ENCODE measurements at places on chromosomes 3 and 15. TPM values are rescaled to one million over a fixed set of nuclear protein-coding genes. Genes with fewer than 3 reads are reported as not detected.

DNA sequence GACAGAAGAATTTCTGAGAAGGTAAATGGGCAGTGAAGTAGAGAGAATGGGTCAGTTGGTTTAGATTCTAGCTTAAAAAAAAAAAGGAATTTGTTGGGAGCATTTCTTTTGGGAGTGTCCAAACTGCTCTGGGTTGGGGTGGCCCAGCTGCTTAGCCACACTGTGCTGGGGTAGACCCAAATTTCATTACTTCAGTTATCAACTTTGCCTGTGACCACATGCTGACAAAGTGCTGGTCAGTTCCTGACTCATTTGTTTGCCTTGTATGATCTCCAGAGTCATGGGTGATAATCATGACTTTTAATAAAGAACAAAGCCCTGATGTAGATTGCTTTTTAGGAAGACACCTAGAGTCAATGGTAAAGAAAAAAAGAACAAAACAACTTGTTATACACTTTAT is 121.5 kb upstream of the FGF7 start:
- peak; percentile 4 for DNase-seq

- DNase-seq, result peak; percentile 83
These were observed 42.9 kb upstream of the TSC22D2 start for GRCh38 chr3:150365132-150365604.

Gene POPDC2
- 0.17 TPM for total RNA-seq

- peak; percentile 67 for DNase-seq
These were observed 72.7 kb downstream of the IL1RAP start for GRCh38 chr3:190586631-190587011.

Gene UPK1B
- total RNA-seq, result not detected

Gene VWA5B2
- total RNA-seq, result not detected

Gene ONECUT1
- total RNA-seq, result not detected

- no peak for DNase-seq
These were observed 17.5 kb downstream of the AQR start for GRCh38 chr15:34951993-34952392.

DNA sequence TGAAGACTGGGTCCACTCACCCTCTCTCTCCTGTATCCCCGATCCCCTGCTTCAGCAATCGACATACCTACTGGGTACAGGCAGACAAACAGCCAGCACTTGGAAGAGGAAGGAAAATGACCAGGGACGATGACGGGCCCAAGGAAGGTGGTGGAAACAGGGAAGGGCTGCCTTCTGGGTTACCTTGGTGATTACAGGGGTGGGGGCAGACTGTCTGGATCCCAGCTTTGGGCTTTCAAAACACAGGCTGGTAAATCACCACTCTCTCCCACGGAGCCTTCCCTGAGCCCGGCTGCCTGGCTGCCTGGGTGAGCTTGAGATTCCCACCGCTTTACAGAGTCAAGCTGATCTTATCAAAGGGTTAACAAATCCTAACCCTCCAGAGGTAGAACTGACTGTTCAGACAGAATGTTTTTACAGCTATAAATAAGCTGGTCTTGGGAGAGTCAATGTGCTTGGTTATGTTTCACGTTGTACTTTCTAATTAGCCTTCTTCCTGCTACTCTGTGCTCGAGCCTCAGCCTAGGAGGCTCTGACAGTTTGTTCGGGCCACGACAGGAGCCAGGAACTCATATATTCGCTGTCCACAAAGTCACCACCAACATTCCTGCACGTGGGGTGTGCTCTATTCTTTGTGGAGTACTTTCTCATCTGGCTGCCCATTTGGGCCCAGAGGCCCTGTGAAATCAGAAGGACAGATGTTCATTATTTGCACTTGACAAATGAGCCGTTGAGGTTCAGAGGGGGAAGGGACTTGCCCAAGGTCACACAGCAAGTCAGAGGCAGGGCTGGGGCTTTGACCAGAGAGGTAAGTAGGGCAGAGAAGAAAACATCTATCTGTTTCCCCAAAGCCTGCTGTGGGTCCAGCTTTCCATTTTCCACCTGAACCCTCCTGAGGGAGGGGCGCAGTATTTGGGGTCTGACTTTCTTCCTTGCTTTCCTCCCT is 63.5 kb downstream of the FEM1B start:
- no peak for DNase-seq

- no peak for DNase-seq
These were observed 9.2 kb upstream of the SIN3A start for GRCh38 chr15:75460646-75461045.

DNA sequence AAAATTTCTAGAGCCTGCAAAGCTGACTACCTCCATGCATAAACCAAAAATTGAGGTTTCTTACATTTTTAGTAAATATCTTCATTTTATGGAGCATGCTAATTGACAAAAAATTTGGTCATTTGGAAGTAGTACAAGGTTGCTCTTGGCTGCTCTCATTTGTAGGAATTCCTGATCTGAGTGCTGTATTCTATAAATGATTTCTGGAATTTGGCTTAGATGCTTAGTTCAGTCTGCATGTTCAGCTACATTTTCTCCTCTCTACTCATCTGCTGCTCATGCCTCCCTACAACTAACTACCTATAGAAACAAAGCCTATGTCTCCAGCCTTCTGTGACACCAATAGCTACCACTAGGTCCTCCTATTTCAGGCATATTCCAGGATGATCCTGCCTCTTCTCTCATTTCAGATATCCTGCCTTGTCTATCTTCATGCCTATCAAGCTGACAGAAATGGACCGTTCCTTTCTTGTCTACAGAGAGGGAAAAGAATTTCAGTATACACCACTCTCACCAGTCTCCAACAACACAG is 901.1 kb downstream of the TBL1XR1 start:
- DNase-seq, result no peak

GRCh38 chr3:138078096-138078495 is 37.3 kb downstream of the DZIP1L start:
- peak; percentile 86 for DNase-seq

GRCh38 chr15:52505151-52505550 is 23.5 kb downstream of the MYO5A start:
- DNase-seq, result no peak

DNA sequence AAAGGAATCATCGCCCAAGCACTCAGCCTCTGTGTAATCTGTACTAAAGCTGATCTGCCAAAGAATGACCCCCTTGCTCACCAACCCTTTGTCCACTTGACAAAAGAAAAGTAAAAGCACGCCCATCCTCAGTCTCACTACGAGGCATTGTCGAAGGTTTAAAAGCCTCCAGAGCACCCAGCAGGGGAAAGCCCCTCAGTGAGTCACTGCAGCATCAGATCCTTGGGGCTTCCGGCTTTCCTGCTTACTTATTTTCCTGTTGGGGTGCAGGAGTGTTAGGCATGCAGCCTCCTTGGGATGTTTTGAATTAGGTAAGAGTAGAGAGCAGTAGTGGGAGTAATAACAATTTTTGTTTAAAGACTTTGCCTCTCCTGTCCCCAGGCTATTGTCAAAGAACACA is 216.1 kb downstream of the MTHFS start:
- DNase-seq, result peak; percentile 71

- peak; percentile 4 for DNase-seq
These were observed 110.8 kb downstream of the NR2E3 start for GRCh38 chr15:71921191-71921590.

Gene GNAI2
- 163 TPM for total RNA-seq

Gene MYO5C
- total RNA-seq, result 16.5 TPM

DNA sequence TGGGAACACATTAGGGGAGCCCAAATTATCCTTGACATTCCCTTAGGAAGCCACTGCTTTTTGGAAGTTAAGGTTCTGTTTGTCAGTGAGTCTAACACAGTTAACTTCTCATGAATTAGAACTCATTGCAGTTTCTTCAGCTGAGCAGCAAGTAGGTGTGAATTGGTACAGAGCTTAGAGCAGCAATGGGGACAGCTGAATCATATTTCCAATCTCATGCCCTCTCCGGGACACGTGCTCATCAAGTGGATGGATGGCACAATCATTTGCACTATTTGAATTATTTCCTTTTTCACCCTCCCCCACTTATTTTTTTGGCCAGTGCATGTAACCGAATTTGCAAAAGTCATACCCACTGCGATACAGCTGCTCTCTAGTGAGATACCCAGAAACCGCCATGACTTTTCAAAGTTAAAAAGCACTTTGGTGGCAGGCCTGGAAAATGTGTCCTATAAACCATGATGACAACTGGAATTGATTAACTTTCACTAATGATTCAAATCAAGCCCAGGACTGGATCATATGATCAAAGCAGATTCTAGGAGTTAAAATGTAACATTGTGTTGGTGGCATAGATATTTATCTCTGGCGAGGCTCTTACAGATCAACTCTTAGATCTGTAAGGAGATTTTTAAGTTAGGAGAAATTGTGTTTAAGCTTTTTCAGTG is 76.4 kb downstream of the EBLN2 start:
- DNase-seq, result no peak

DNA sequence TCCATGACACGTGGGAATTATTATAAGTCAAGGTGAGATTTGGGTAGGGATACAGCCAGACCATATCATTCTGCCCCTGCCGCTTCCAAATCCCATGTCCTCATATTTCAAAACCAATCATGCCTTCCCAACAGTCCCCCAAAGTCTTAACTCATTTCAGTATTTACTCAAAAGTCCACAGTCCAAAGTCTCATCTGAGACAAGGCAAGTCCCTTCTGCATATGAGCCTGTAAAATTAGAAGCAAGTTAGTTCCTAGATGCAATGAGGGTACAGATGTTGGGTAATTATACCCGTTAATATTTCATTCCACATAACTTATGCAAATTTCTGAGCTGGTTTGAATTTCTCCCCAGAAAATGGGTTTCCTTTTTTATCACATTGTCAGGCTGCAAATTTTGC is 47.7 kb downstream of the RNF111 start:
- no peak for DNase-seq

GRCh38 chr15:39156646-39157250 is 424.1 kb upstream of the THBS1 start:
- DNase-seq, result no peak

Gene ALPK3
- total RNA-seq, result 0.11 TPM

GRCh38 chr15:69451951-69452691 is 497 bp upstream of the RPLP1 start:
- no peak for DNase-seq

DNA sequence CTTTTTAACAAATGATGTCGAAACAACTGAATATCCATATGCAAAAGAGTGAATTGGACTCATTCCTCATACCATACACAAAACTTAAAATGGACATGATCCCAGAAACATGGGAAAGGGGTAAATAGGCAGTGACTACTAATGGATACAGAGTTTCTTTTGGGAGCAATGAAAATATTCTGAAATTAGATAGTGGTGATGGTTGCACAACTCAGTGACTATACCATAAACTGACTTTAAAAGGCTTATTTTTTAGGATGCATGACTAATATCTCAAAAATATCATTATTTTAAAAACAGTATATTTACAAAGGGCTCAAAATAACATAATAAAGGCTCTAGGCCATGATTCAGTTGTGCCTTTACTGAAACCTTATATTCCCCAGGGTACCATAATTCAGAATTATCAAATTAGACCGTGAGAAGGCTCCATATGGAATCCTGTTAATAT is 16.3 kb upstream of the ATP13A3 start:
- no peak for DNase-seq

GRCh38 chr15:62108411-62108810 is 41.6 kb downstream of the C2CD4A start:
- DNase-seq, result no peak

- DNase-seq, result no peak
These were observed 56.6 kb upstream of the ARHGEF3 start for GRCh38 chr3:56858331-56858730.

DNA sequence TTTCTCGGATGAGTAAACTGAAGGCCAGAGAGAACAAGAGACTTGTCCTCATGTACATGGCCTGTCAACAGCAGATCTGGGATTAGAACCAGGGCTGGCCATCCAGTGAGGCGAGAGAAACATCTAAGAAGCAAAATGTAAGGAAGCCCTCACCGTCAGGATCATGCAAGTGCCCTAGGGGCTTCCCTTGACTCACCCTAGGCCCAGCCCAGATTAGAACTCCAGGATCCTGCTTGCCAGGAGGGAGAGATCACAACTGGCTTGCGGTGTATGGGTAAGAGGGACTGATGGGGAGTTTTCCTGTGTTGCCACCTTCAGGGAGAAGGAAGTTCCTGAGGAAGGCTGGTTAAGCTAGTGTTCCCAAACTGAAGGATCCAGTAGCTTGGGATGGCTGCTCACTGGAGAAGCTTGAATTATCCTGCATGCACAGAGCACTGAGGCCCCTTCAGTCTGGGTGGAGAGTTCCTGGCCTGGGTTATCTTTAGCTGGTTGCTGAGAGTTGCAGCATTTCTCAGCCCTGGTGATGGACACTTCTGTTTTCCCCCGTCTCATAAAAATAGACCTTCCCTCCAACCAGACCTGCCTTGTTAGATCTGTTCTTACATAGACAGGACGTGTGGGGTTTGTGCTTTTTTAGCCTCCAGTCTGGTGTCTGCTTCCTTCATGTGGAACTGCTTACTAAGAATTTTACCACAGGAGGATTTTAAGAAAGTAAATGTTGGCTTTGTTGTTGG is 28.2 kb upstream of the XIRP1 start:
- DNase-seq, result no peak

- peak; percentile 97 for DNase-seq
These were observed at the start of gene ICE2 for GRCh38 chr15:60478566-60479360. Gene ICE2, minus strand, starts transcription at chr15:60479142. Its CDS starts 1,165 bp downstream, at chr15:60477977.

- DNase-seq, result peak; percentile 93
These were observed 20.6 kb upstream of the WWTR1 start for GRCh38 chr3:149678351-149678950.

DNA sequence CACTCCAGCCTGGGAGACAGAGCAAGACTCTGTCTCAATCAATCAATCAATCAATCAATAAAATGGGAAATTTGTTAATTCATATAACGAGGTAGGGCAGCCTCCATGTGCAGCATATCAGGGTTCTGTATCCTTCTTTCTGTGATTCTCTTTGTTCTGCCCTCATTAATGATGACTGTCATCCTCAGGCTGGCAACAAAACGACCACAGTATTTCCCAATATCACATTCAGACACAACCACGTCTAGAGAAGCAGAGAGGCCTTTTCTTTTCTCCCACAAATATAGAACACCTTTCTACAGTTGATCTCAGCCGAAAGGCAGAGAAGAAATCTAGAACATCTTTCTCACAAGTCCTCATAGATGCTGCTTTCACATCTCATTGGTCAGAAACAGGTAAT is 11.2 kb downstream of the CEP19 start:
- no peak for DNase-seq

Gene ADAMTS17
- 5.1 TPM for total RNA-seq

DNA sequence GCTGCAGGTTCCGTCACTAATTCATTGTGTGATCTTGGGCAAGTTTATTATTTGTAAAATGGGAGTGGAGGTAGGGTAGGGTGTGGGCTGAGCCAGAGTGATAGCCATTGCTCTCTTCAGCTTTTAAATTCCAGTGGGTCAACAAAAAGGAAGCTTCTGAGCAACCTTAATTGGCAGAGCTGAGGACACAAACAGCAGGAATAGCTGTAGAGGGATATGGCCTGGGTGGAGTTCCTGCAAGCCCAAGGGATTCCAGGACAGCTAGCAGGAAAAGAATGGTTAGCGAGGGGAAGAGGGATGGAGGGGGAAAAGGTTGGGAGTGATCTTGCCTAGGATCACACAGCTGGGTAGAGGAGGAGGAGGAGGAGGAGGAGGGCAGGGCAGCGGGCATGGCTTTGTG is 11.4 kb downstream of the CCK start:
- DNase-seq, result no peak
